IPS DF 19.7 (cell line): ENCODE measurements at places on chromosomes 2 and 18.

GRCh38 chr18:79062806-79063205 is 6.4 kb upstream of the ATP9B start:
- no peak for DNase-seq

DNA sequence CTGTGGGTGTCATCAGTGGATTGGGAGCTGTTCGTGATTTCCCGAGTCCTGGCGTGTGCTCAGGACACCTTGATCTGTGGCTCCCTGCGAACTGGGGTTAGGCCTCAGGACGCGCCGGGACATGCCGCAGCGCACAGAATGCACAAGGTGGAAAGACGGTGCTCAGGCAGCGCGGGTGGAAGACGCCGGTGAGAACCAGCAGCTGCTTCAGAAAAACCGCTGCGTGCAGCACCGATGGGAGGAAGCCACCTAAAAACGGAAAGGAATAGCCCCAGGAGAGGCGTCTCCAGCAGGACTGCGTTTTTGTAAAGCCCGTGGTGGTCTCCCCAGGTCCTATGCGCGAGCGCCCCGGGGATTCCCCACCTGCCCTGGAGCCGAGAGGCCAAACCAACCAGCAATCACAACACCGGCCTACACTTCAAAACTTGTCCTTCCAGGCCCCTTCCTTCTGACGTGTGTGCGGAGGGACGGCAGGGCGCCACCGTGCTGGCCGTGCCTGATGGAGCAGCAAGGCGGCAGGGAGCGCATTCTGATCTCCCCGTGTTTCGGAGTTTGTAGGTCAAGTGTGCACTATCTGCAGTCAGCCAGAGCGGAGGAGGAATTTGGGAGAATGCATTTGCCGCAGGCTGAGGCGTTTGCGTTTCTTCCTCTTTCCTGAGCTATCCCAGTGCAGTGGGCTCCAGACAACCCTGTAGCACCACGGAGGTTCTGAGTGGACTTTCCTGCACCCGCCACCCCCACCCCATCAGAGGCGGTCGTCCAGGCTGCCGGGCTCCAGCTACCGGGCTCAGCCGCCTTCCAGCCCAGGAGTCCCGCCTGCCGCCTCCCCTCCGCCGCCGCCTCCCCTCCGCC is 32.2 kb downstream of the RTP5 start:
- no peak for DNase-seq

GRCh38 chr18:56327191-56327885 is 311.1 kb downstream of the TXNL1 start:
- DNase-seq: no peak

- DNase-seq: no peak
Observed at GRCh38 chr18:11666831-11667230, 22.2 kb upstream of the GNAL start.

- no peak for DNase-seq
Observed at GRCh38 chr18:48135436-48135966, 205.0 kb upstream of the SMAD2 start.

DNA sequence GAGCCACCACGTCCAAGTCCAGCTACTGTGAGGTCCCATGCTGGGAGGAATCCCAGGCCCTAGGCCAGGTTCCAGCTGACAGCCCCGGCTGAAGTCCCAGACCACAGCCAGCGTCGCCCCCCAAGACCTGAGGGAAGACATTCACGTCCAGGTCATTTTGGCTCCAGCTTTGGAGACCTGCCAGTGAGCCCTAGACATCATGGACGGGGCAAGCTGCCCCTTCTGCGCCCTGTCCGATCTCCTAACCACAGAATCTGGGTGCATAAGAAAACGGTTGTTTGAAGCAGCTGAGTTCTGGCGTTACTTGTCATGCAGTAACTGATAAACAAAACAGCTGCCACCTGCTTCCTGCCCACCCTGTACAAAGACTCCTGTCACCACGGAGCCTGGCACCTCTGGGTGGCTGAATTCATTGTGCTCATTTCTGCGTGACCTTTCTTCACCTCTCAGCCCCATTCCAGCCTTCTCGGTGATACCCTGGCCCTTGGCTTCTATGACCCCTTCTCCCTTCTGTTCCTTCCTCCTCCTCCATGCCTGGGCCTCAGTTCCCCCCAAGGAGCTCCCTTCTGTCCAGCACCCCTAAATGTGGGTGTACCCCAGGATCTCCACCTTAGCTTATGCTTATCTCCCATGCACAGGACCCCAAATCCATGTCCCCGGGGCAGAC is 72.6 kb upstream of the SMAD7 start:
- DNase-seq: no peak

DNA sequence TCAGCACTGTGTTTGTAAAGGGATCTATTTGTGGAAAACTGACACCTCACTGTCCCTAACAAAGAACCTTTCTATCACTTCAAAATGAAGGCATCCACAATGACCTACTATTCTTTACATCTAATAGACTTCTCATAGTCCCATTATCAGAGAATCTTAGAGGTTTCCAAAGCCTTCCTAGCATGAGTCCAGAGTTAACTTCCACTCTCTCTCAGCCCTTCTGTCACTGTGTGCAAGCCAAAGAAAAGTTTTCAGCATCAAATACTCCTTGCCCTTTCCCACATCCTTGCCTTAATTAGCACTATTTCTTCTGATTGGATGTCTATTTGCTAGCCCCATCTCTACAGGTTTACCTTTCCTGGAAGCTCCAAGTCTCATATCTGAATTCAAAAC is 178.5 kb downstream of the ERBB4 start:
- DNase-seq: no peak

GRCh38 chr2:110716959-110717645 is 15.3 kb upstream of the ACOXL start:
- DNase-seq: no peak

GRCh38 chr2:11967946-11968465 is 221.6 kb downstream of the LPIN1 start:
- DNase-seq: no peak

DNA sequence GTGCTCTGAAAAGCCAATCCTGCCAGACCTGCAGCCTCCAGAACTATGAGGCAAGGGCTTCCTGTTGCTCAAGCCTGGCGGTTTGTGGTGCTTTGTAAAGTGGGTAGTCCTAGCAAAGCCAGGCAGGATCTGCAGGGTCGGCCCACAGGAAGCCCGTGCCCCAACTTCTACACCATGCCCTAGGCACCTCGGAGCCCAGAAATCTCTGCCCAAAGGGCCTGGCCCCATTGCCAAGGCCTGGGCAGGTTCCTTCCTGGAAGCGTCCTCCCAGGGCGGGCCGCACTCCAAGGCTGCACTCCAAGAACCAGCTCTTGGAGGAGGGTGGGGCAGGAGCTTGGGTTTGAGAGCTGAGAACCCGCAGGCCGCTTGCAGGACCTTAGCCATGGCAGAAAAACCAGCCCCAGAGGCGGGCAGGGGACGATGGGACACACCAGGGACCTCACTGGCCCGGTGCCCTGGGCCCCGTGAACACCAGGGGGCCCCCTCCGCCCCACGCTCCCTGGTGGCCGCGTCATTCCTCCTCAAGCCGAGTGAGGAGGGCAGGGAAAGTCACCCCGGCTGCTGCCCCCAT is 37.2 kb upstream of the ID2 start:
- no peak for DNase-seq

GRCh38 chr2:41920812-41921211 is 127.0 kb upstream of the PKDCC start:
- no peak for DNase-seq

DNA sequence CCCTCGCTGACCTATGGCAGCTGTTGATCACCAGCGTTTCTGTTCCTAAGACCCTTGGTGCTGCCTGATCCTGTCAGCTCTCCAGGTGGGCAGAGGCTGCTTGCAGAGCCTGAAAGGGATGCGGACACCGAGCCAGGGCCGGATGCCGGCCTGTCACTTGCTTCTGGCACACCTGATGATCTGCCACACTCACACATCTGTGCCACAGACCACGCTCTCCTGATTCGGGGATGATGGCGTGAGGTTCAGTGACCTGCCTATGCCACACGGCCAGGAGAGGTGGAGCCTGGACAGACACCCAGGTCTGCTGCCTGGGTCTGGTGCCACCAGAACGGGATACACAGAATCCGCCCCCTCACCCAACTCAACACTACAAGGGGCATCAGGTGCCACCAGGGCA is 129.4 kb upstream of the GLI2 start:
- no peak for DNase-seq

- DNase-seq: no peak
Observed at GRCh38 chr2:28678944-28679343, 72.7 kb upstream of the PPP1CB start.

- no peak for DNase-seq
Observed at GRCh38 chr18:63145166-63145850, 174.3 kb downstream of the BCL2 start.

DNA sequence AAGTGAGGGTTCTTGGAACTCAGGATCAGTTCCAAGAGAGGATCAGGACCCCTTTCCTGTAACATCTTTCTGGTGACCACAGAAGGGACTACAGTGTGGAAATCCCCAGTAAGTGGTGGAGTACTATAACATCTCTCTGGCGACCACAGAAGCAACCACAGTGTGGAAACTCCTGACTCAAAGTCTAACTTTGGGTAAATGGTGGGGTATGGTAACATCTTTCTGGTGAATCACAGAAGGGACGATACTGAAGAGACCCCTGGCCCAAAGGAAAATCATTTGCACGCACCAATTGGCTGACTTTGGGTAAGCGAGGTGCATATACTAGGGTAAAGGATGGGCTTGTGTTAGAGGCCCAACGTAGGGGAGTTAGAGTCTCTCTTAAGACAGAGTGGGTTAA is 56.3 kb upstream of the GULP1 start:
- DNase-seq: no peak

DNA sequence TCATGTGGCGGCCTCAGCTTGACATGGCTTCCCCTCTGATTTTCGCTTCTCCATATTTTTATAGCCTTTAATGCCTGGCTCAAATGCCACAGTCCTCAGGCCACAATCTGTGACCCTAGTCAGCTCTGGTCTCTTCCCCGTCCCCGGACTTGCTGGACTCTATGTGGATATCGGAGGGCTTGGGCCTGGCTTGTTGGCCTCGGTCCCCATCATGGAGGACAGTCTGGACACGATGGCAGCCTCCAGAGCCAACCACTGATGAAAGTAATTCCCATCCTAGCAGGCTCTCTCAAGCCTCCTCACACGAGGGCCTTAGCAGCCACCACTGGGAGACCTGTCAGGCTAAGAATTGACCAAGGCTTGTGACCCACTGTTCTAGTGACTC is 61.6 kb downstream of the LPIN1 start:
- no peak for DNase-seq

DNA sequence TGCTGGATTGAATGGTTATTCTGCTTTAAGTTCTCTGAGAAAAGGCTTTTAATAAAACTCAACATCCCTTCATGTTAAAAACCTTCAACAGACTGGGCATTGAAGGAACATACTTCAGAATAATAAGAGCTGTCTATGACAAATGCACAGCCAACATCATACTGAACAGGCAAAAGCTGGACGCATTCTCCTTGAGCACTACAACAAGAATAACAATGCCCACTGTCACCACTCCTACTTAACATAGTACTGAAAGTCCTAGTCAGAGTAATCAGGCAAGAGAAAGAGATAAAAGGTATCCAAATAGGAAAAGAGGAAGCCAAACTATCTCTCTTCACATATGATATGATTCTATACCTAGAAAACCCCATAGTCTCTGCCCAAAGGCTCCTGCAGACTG is 641.4 kb downstream of the IRS1 start:
- no peak for DNase-seq

DNA sequence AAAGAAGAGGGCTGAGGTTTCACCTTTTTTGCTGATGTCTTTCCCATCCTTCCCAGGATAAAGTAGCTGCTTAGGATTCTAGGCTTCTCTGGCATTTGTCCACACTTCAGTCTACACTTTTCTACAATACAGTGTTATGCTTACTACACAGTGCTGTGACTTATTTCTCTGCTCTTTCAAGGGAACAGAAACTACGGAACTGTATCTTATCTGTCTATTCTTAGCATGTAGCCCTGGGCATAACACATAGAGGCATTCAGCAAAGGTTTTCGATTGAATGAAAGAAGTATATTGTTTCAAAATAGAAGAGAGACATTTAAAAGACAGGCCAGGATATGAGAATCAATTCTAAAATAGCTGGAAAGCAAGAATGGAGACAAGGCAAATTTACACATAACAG is 110.9 kb downstream of the ARHGEF33 start:
- DNase-seq: no peak

- no peak for DNase-seq
Observed at GRCh38 chr2:101795033-101795432, 97.5 kb downstream of the MAP4K4 start.

DNA sequence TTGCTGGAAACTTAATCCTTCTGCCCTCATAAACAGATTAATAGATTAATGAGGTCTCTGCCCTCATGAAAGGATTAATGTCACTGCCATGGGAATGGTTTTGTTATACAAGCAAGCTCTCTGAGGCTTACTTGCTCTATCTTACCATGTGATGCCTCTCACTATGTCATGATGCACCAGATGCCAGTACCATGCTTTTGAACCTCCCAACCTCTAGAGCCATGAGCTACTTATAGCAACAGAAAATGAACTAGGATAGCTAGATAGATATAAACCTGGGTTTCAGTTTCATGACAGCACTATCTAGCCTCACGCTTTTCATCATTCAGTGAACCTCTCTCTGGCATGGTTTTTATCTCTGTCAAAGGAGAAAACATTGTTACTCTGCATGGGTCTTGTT is 371.6 kb upstream of the LRP1B start:
- no peak for DNase-seq

GRCh38 chr2:124975224-124975623 is 950.1 kb downstream of the CNTNAP5 start:
- DNase-seq: no peak

DNA sequence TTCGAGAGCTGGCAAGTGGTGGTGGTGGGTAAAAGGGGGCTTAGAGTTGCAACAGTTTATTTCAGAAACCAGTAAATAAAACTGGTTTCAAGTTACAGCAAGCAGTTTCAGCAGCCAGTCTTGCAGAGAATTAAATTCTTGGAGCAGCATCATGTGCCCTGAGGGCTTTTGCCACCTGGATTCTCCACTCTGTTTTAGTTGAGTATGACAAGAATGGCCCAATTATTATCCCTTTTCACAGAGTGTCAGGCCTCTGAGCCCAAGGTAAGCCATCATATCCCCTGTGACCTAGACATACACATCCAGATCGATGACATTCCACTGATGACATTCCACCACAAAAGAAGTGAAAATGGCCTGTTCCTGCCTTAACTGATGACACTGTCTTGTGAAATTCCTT is 72.8 kb upstream of the FANCL start:
- DNase-seq: no peak

- DNase-seq: no peak
Observed at GRCh38 chr2:8119782-8120505, 561.9 kb upstream of the ID2 start.

GRCh38 chr2:176291809-176292283 is 22.6 kb downstream of the MTX2 start:
- no peak for DNase-seq

GRCh38 chr2:2254206-2254605 is 76.9 kb downstream of the MYT1L start:
- no peak for DNase-seq

GRCh38 chr2:172693037-172693436 is 42.6 kb upstream of the RAPGEF4 start:
- DNase-seq: no peak

DNA sequence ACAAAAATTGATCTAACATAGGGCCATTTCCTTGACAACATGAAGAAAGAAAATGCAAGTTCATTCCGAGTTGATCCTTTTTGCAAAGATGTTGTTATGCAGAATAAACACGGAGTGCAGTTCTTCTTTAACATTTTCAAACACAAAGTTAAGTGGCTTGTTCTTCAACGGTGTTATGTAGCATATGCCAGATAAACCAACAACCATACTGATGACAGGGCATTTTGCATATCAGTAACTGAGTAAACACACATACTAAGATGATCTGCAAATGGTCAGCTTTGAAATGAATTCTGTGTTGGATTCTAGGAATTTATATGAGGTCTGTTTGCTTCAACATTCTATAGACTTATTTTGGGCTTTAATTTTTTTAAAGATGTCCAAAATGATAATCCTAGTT is 266.4 kb downstream of the GPD2 start:
- DNase-seq: no peak

- DNase-seq: no peak
Observed at GRCh38 chr2:204628926-204629712, 83.8 kb downstream of the PARD3B start.
